ENCODE measurements at places on chromosomes 3 and 15.

GRCh38 chr3:195885036-195885891 lies 23.1 kb downstream of the TNK2 start:
- DNase-seq: no peak

DNA sequence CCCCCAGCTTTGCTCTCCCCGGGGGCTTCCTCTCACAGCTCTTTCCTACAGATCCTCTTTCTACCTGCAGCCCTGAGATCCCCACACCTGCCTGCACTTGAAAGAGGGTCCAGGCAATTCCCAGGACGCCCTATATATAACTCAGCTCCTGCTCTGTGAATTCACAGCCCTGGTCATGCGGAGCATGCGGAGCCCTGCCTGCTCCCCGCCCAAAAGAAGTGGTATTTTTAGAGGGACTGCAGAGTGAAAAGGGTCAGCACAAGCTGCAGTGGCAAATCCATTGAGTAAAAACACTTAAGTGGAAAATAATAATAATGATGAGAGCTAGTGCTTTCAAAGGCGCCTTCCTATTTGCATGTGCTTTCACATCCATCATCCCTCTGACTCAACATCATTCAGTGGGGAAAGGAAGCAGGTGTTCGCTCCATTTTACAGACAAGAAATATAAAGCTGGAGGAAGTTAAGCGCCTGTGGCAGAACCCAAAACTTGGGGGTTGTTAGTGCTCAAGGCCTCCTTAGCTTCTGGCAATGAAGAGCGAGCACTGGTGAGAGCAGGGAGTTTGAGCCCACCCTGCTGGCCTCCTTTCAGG lies 76.3 kb upstream of the LIPC start:
- DNase-seq: no peak

DNA sequence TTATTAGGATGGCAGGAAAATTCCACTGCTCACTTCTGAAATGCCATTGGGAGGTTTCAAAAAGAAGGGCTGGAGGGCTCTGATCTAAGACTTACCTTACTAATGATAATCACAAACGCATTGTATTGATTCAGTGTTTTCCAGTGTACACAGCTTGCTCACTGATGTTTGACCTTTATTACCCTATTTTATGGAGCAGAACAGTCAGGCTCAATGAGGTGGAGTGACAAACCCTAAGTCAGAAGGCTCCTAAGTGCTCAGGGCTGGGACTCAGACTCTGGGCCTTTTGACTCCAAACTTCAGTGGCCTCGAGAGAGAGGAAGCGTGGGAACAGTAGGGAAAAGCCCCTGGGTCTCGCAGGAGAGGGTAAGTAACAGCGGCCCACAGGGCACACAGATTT lies 20.3 kb upstream of the RAD18 start:
- peak; percentile 78 for DNase-seq

GRCh38 chr3:130761730-130762311 lies 15.2 kb upstream of the PIK3R4 start:
- DNase-seq: no peak

DNA sequence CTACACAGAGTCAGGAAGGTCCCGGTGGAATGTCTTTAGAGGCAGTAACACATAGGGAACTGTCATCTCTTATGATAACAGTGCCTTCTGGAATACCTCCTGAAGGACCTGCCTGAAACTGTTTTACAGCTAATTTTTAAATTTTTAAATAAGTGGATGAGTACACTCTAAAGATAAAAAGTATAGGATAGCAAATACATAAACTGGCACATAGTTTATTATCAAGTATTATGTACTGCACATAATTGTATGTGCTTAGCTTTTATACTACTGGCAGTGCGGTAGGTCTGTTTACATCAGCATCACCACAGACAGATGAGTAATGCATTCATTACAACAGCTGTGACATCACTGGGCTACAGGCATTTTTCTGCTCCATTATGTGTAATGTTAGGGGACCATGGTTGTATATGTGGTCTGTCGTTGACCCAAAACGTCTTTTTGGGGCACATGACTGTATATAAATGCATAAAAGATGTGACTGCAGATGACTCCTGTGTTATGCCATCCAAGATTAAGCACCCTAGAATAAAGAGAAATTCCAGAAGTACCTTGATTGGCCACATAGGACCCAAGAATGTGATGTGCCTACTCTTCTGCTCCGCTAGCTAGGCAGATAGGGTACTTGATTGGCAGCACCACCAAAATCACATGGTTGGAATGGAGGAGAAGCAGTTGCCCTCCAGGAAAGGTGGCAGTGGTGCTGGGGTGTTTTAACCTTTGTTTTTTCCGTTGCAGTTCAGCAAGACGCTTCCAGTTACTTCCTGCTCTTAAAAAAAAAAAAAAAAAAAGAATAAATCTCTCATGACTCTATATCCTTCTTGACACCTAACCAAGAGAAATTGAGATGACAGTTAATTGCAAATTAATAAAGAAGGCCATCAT lies 3.3 kb downstream of the VPS8 start:
- DNase-seq: no peak

- DNase-seq: no peak
Observed at GRCh38 chr15:32967521-32967920, 227.0 kb downstream of the FMN1 start.

DNA sequence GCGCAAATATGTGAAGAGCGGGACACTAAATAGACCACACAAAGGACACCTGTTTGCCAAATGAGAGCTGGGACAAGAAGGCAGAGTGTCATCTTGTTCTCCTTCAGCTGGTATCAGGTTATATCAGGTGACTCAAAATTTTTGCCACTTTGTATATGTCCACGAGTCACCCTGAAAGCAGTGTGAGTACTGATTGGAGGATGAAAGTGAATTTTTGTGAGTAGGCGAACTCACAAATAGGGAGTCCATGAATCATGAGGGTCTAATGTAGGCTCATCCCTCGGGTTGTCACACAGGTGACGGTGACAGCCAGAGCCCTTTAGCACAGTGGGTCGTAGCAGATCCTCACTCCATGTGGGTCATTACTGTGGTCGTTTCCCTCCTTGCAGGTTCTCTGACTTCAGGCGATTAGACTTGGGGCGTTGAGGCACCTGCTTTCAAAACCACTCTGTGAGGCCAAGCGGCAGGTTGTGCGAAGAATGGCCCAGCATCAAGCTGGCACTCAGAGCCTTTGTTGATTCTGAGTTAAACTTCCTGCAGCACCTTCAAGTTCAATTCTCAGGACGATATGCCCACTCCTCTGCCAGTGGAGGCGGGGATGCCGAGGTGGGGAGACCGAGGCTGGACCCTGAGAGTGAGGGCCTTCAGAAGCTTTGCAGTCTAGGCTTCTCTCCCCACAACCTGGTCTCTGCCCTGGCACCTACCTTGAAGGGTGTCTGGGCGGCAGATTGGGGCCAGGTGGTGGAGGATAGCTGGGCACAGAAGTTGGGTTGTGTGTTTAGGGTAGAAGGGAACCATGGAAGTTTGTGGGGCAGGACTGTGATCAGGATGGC lies 173.8 kb downstream of the SMAD6 start:
- DNase-seq: no peak

GRCh38 chr15:47944637-47945288 lies 176.0 kb upstream of the SLC24A5 start:
- no peak for DNase-seq

- peak; percentile 85 for DNase-seq
Observed at GRCh38 chr15:77819851-77820728, 187.4 kb upstream of the LINGO1 start.

DNA sequence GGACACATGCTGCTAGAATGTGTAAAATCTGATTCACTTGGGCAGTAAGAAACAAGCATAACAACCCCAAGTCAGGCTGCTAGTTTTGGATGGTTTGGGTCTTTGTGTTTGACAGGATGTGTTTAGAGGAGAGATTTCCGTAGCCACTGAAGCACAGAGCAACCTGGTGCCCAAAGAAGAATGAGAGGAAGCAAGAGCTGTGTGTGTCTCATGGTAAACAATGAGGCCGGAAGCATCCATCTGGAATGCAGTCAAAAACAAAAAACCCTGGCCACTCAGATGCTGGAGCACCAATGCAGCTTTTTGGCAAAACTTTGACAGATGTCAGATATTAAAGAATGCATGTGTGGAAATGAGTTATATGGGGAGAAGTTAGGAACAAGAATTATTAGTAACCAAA lies 39.4 kb upstream of the SNRK start:
- no peak for DNase-seq

DNA sequence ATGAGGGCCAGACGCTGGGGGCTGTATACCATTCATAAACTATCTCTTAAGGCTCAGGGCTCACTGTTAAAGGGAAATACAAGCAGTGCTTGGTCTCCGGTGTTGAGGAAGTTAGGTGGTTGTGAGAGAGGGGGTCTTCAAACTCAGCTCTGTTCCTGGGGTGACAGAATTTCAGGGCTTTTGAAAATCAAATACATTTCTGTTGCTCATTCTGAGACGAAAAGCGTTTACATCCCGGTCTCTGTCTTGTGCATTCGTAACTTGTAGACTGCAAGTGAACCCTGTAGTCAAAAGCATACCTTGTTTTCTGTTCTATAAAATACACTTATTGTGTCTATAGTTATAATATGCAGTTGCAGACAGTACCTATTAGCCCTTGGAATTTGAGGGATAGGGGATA lies 1.7 kb downstream of the SLCO3A1 start:
- DNase-seq: no peak
